GM06990 (cell line): ENCODE measurements at places on chromosomes 3 and 15.

DNA sequence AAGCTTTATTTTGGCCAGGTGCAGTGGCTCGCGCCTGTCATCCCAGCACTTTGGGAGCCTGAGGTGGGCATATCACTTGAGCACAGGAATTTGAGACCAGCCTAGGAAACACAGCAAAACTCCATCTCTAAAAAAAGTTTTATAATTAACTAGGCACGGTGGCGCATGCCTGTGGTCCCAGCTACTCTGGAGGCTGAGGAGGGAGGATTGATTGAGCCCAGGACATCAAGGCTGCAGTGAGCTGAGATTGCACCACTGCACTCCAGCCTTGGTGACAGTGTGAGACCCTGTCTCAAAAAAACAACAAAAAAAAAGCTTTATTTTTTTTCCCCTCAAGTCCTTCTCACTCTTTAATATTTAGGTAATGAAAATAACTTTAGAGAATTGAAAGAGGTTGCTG is 100.8 kb upstream of the CMC1 start:
- no peak for DNase-seq

GRCh38 chr3:173826901-173827609 is 429.5 kb downstream of the NLGN1 start:
- DNase-seq, result no peak

DNA sequence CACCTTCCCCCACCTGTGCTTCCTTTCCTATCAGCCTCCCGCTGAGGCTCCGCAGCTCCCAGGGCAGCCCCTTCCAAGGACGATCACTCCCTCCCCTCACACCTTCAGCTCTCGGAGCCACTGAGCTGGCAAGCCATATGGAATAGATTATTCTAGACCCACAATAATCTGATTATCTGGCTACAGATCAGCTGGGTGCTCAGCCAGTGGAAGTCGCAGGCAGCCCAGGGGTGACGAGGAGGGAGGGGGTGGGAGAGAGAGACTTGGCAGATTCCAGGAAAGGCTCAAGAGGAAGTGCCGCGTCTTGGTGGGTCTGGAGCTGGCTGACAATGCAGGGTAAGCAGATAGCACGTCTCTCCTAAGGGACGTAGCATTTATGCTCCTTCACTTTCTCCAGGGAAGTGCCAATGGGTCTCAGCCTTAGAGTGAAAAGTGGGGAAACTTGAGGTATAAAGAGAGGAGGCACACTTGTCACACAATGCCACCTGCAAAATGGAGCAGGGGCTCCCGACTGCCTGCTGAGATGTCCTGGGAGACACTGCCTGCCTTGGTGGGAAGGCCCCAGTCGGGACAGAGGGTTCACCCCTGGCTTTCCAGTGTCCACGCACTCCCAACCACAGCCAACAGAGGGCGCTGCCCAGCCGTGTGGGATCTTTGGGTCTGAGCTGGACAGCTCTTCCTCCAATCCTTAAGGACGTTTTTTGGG is 9.4 kb upstream of the MESP1 start:
- DNase-seq, result peak; percentile 66

DNA sequence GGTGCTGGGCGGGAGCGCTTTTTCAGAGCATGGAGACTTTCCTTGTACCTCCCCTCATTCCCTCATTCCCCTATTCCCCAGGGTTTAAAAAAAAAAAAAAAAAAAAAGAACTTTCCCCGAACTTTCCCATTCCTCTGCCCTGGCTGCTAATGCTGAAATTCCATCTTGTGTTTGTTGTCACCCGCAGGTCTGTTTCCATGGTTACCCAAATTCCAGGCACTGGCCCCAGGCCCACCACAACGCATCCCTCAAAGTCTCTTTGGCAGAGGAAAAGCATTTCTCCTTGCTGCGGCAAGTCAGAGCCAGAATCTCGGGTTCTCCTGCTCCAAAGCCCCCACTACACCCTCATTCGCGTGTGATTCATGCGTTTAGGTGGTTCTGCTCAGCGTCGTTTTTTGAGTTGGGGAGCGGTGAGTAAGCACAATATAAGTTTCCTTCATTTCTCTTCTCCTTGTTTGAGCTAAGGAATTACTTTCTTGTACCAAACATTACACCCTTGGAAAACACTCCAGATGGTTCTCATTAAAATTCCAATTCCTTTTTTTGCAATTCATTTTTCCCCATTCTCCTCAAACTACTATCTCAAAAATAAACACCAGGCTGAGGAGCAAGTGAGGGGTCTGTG is 21.6 kb downstream of the ANAPC13 start:
- DNase-seq, result no peak

GRCh38 chr3:188360364-188360881 is 206.5 kb downstream of the LPP start:
- no peak for DNase-seq

GRCh38 chr3:122563717-122564025 is 429 bp downstream of the PARP9 start:
- no peak for DNase-seq

GRCh38 chr3:186669378-186670084 is 3.7 kb downstream of the HRG start:
- DNase-seq, result no peak

DNA sequence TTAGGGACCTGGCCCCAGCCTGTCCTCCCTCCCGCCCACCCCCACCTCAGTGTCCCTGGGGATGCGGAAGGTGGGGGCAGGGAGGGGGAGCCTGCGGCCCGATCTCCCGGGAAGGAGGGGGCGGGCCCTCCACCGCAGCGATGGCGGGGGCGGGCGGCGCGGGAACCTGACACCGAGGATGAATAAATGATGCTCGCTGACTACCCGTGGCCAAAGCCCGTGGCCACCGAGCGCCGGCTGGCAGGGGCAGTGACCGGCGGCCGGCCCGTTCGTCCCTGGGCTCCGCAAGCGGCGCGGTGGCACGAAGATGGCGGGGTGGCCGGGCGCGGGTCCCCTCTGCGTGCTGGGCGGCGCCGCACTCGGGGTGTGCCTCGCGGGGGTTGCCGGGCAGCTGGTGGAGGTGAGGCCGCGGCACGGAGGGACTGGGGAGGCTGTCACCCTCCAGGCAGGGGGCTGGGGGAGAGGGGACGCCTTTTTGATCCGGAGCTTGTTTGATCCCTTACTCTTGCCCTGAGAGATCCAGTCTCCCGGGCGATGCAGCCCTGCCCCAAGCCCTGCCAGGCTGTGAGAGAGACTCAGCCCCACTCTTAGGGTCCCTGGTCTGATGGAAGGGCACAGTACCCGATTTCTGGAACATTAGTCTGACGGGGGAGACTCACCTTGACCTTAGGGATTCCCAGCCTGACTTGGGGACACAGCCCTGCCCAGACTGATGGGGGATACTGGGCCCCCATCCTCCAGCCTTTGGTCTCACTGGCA is at the start of gene TMIE:
TSS of gene TMIE (plus strand) at position 212 of the 759 bp plus-strand sequence. CDS start at position 308, 96 bp downstream.
- no peak for DNase-seq

- DNase-seq, result no peak
Observed at GRCh38 chr15:94234300-94234699, 2.9 kb downstream of the MCTP2 start.

- DNase-seq, result no peak
Observed at GRCh38 chr15:73935547-73935946, 9.3 kb downstream of the LOXL1 start.

DNA sequence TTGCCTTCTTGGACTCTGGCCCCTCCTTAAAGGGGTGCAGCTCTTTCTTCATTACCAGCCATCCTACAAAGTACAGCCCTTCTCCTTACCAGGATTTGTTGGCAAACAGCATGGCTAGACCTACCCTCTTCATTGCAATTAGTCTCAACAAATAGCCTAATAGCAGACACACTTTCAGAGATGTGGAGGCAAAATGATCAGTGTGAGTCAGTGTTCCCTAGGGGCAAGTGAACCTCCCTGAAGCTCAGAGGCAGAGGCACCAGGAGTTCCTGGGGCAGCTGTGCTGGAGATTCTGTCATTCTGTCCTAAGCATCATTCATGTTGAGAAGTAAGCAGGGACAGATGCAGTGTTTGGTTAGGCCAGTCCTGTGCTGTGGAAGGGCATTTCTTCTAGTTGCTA is 14.6 kb upstream of the MECOM start:
- no peak for DNase-seq

DNA sequence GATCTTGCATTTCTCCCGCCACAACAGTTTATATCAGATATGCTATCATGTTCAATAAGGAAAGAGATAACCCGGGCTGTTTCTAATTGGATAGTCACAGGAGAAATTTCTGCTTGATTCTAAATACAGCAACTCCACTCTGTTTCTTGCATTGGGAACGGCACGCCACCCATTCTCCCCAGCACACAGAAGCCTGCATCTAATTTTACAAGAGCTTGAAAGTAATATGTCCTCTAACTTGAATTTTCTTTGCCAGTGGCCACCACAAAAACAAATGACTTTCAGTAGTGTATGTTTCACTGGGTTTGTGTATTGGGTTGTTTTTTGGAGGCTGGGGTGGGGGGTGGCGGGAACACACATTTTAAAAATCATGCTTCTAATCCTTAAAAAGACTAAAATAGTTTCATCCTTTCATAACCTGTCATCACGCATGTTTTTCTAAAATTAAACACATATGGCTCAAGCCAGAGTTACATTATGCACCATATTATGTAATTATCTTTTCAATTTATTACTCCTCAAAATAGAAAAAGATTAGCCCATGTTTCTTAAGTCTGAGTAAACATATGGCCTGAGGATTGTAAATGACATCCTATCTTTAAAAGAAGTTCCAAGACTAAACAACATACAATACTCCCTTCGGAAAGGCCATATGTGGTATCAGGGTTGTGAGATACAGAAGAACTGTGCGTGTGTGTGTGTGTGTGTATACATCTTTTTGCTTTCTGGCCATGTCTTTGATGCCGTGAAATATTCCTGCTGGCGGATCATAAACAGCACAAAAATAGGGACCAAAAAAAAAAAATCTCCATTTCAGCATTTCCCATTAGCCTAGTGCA is 176.3 kb downstream of the FOXP1 start:
- no peak for DNase-seq

DNA sequence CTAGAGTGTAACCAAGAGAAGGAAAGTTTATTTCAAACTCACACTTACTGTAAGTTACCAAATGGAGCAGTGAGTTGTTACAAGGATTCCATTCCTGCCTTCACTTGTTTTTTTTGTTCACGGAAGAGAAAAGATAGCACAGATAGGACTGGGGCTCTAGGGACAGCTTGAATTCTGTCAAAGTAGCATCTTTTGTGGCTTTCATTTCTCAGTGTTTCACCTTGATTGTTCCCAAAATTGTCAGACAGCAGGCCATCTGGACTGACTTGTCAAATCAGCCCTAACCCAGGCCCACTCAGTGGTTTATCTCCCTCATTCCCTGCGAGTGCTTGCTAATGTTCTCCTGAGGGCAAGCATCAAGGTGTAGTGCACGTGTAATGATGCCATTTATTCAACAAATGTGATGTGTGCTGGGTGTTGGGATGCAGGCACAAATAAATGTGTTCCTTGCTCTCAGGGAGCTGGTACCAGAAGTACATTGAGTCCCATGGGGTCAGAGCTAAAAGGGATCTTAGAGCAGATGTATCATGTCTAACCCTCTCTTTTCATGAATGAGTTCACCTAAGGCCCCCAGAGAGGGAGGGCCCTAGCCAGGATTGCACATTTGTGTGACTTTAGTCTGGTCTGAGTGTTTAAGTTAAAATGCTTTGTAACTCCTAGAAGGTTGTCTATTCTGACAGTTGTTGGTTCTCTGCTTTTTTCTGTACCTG is 49.1 kb downstream of the PDHB start:
- peak; percentile 1 for DNase-seq

DNA sequence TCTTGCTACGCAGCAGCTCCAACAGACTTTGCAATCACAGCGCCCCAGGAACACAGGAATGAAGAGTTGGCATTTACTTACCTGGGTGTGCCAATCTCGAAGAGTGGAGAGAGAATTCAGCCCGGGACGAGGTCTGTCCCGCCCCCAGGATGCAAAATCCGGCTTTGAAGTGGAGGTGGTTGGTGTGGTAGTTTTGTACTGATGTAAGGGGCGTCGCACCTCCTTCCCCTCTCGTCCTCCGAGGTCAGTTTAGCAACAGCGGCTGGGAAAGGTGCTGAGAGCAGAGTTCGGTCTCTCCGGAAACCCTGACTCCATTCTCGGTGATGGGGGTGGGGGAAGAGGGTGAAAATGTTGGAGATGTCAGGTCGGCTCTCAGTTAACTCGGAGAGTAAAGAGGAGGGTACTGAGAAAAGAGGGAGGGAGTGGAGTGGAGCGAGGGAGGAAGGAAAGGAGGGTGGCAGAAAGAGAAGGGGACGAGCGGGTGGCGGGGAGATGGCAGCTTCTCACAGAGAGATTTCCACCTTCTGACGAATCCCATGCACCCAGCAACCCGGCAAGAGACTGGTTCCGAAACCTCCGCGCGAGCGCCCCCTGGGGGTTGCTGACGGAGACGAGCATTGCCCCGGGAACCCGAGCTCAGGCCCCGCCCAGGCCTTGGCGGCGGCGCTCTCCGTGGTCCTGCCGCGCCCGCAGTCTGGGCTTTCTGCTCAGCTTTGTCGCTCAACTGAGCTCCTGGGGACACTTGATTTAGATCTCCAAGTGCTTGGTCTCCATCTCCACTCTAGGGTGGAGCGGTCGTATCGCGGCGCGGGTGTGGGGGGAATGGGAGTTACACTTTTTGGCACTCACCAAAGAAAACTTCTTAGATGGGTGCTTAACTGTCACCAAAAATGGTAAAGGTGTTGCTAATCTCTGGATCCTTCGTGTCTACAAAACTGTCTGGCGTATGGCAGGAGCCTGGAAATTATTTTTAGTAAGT is at the start of gene CPNE4:
TSS of gene CPNE4 (minus strand) at position 529 of the 979 bp plus-strand sequence.
- peak; percentile 75 for DNase-seq

DNA sequence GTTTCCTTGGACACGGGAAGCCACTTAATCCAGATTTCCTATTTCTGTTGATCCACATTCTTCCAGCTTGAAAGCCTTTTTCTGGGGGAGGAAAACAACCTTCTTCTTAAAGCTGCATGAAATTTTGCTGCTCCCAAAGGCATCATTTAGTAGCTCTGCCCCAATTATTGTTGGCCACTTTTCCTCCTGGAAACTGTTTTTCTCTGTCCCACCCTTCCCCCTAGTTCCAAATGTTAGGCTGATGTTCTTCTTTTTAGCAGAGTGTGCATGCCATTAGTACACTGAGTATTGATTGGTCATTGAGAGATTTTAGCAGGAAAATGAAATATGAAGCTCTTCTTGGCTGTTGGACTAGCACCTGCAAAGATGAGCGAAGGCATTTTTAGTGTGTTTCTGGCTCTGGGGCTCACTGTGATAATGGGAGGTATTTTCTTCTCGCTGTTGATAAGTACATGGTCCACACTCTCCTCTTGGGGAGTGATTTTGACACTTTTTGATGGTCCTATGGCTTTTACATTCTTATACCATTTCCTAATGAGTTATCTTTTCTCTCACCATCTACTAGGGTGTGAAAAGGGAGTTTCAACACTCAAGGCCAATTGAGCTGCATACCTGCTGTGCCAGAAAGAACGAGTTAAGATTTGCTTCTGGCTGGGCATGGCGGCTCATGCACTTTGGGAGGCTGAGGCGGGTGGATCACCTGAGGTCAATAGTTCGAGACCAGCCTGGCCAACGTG is 200.5 kb downstream of the PTPRG start:
- DNase-seq, result no peak
